Stimulated activated CD4-positive, alpha-beta T cell treated with anti-CD3 and anti-CD28 coated beads, TNF-alpha, amount 100 ng/mL, for 4 hours (primary cell): ENCODE measurements at places on chromosomes 12 and 14.

- DNase-seq = no peak
These were observed 609.0 kb upstream of the STXBP6 start for GRCh38 chr14:25658988-25659387.

- DNase-seq = no peak
These were observed 2.5 kb downstream of the C12orf57 start for GRCh38 chr12:6946033-6946919.

DNA sequence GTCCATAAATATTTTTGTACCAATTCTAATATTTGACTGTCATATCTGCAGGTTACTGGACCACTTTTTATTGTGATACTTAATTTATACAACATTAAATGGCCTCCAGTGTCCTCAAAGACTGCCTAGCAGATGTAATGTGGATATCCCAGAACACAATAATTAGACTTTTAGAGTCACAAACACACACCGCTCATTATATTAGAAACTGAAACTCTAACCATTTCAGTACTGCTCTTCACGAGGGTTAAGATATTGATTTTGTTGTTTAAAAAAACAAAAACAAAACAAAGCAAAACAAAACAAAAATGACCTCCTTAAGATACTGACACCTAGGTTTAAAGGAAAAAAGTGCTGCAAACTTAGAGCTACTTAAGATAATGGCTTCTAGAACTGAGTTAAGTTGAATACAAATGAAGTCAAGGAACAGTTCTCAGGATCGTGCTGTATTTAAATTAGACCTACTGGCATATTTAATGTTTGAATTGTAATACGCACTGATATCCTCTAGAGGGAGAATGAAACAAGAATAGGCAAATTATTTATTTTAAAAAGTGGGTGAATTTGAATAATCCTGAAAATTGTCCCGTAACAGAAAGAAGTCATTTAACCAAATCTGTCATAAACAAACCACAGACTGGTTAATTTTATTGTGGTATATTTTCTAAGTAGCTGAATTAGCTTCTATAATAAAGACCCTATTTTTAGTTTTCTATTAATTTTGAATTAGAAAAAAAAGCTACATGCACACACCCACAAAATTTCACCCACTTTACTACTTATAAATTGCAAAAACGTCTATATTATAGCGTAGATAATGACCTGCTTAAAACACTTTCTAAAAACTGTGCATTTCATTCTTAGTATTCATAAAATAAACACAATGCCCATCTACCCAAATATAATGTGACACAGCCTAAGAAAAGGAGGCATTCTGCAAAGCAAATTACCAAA, 395.2 kb upstream of the DCN start:
- DNase-seq = no peak

- DNase-seq = no peak
These were observed 297.4 kb upstream of the RTL1 start for GRCh38 chr14:101200650-101201516.

- no peak for DNase-seq
These were observed 50.4 kb downstream of the STAB2 start for GRCh38 chr12:103637429-103637828.

GRCh38 chr14:104784846-104785707, 10.5 kb downstream of the AKT1 start:
- no peak for DNase-seq

GRCh38 chr12:100565987-100566545, 7.4 kb upstream of the GAS2L3 start:
- no peak for DNase-seq

DNA sequence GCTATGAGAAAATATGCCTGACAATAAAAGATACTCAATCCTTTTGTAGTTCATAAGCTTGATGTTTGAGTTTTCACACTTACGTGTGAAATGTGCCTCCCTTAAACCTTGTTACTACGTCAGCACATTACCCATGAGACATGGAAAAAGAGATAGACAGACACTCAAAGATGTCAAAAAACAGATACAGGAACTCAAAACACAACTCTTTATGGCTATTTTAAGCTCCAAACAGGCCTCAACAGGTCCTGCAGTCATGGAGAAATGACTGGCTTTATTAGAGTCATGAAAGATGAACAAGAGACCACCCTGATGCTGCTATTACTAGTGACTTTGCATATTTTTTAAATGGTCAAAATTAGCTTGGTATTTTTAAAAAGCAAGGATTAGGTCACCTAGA, 184.5 kb downstream of the MON2 start:
- no peak for DNase-seq

DNA sequence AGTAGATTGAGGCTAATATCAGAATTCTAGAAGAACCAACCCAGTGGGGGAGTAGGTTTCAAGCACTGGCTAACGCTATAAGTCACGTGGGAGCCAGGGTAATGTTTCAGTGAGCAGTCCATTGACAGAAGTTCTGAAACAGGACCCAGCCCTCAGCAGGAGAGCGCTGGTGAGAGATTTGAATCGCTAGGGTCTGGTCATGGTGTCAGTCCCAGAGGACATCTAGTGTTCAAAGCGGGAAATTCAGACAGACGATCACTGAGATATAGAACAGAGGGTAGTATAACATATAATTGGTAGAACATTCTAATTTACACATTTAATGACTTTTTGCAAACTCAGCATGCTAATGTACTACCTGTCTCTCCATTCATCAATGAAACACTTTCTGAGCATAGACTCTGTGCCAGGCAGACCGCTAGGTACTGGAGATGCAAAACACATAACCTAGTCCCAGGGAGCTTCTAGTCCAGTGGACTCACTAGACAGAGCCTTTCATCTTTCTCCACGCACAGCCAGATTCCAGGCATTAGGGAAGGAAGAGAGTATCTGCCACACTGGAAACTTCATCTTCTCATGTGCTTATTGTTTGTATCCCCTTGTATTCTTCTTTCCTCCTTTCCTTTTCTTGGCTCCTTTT, 35.4 kb upstream of the RNASE3 start:
- DNase-seq = no peak

DNA sequence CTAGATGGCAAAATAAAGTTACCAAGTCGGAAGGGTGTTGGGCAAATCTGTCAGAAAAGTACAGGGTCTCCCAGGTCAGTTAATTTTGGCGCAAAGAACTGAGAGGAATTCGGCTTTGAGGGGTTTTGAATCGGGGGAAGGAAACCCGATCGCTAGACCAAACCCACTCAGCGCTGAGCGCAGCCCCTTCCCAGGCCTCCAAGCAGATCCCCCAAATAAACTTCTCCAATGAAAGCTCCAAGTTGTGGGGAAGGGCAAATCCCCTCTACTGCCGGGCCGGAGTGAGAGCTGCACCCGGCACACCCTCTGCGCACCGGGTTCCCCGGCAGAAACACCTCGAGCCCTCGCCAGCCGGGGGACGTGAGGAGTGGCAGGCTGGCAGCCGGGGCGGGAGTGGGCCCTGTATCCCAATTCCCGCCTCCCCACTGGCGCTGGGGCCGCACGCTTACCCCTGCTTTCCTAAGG, 441 bp downstream of the E2F7 start:
- no peak for DNase-seq

- no peak for DNase-seq
These were observed 14.2 kb upstream of the TEX22 start for GRCh38 chr14:105384041-105384557.

GRCh38 chr12:132873724-132874123, 13.7 kb downstream of the CHFR start:
- DNase-seq = no peak

DNA sequence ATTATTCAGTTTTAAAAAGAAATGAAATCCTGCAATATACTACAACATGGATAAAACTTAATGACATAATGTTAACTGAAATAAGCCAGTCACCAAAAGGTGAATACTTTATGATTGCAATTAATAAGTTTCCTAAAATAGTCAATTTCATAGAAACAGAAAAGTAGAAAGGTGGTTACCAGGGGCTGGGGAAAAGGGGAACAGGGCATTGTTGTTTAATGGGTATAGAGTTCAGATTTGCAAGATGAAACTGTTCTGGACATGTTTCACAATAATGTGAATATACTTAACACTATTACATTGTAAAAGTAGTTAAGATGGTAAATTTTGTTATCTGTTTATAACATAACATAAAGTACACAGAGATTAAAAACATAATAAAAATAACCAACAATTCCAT, 550.9 kb downstream of the CCER1 start:
- no peak for DNase-seq

- DNase-seq = no peak
These were observed 63.0 kb upstream of the PTHLH start for GRCh38 chr12:28035500-28035899.

- no peak for DNase-seq
These were observed 7.3 kb downstream of the GPR68 start for GRCh38 chr14:91237219-91237618.

- DNase-seq = no peak
These were observed 68.7 kb downstream of the CCDC91 start for GRCh38 chr12:28258998-28259397.

- no peak for DNase-seq
These were observed 263.4 kb upstream of the PLEKHG7 start for GRCh38 chr12:92439420-92439805.

DNA sequence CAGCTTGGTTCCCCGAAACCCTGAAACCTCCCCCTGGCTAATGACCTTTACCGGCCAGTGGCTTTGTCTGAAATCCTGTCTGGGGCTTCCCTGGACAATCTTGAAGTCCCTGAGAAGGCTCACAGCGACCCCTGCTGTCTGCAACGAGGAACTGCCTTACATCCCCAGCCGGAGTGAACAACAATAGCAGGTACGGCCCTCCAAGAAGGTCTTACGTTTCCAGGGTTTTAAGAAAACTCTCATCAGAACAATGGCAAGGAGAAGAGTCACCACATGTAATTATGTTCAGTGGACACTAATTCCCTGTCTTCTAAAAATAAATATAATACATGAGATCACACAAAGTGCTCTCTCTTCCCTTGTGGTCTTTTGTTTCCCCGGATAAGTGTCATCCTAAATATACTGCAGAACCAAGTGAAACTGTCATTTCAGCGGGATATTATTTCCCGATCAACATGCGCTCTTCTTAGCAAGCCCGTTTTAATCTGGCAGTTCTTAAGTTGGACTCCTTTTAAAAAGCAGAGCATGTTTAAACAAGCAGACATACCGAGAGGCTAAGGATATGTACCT, 53.3 kb downstream of the RBM19 start:
- DNase-seq = peak; percentile 7

GRCh38 chr14:22478247-22478646, 110.8 kb downstream of the DAD1 start:
- no peak for DNase-seq

- DNase-seq = no peak
These were observed 43.4 kb downstream of the WDR20 start for GRCh38 chr14:102182936-102183619.

DNA sequence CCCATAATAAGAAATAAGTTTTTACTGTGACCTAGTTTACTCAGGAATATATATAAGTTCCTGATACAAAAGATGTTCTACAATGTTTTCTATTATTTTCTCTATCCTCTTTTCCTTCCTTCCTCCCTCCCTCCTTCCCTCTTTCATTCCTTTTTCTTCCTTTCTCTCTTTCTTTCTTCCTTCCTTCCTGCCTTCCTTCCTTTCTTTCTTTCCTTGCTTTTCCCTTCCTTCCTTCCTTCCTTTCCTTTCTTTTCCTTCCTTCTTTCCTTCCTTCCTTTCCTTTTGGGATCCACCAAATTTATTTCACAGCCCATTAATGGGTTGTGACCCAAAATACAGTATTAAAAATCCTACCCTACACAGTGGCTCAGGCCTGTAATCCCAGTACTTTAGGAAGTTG, 3.9 kb upstream of the VDR start:
- DNase-seq = no peak

- DNase-seq = no peak
These were observed 14.4 kb downstream of the AREL1 start for GRCh38 chr14:74698465-74698864.

GRCh38 chr12:51915003-51915625, 7.8 kb downstream of the ACVRL1 start:
- DNase-seq = no peak

DNA sequence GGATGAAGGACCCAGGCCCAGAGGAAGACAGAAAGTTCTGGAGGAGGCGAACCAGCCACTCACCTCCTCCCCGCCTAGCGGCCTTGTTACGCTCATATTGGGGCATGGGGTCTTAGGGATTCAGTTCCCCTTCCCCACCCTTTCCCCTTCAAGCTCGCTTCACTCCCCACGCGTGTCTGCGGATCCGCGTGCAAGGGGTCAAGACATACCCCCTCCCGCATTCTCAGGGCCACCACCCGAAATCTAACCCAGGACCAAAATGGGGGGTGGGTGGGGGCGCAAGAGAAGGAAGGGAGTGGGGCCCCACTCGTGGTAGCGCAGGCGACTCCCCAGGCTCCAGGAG, 584 bp upstream of the RFX4 start:
- no peak for DNase-seq

DNA sequence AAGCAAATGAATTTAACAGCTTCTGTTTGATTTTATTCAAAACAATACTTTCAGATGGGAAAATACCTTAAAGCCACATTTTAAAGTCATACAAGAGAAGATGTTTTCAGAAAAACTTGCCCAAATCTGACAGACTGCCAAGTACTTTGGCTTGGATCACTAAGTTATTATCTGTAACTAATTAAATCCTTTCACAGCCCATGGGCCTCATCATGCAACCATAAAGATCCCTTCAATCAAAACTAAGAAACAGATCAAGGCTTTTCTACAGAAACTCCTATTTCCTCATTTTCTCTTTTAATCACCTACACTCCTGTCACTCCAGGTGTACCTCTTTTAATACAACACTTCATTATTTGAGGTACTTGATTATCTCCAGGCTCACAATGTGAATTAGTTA, 28.1 kb downstream of the BLTP3B start:
- DNase-seq = no peak

GRCh38 chr12:10753059-10753458, 29.9 kb upstream of the YBX3 start:
- no peak for DNase-seq

DNA sequence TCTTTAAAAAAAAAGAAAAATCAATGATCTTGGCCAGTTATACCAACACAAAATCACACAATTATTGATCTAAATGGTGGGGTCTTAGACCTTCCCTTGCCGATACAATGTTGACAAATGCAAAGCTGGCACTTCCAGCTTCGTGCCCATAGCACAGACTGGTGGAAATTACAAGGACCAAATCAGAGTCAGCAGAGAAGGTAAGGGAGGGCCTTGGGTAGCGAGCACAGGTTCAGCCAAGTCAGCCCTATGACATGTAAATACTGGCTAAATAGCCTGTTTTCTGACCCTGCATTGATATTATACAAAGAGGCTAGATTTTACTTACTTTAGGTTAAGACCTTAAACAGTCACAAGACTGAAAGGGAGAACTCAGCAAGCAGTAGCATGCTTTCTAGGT, 30.3 kb upstream of the WDR89 start:
- DNase-seq = no peak

- DNase-seq = no peak
These were observed 252.5 kb downstream of the RPL10L start for GRCh38 chr14:46399049-46399448.

DNA sequence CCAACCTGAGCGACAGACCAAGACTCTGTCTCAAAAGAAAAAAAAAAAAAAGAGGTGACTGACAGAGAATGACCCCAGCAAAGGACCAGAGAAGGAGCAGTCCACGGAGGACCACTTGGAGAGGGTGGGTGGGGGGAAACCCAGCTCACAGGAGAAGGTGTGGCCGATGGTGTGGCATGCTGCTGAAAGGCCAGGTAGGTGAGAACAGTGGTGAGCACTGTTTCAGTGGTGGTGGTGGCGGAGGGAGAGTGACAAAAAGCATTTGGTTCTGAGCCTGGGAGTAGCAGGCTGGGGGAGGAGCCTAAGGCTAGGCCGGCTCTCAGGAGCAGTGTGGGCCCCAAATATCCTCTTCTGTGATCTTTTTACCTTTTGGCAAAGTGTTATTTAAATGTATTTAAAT, 63.8 kb downstream of the IRF2BPL start:
- no peak for DNase-seq
